Glutamatergic neuron (in vitro differentiated cells): ENCODE measurements at places on chromosomes 16 and 17.

- peak; percentile 67 for DNase-seq
Observed at GRCh38 chr16:977081-977701, 4.4 kb upstream of the SOX8 start.

- DNase-seq = no peak
Observed at GRCh38 chr17:77558846-77559626, 399.5 kb upstream of the TNRC6C start.

- DNase-seq = peak; percentile 72
Observed at GRCh38 chr17:59004338-59005111, 102.2 kb downstream of the TRIM37 start.

GRCh38 chr17:48564188-48565021 lies 13.7 kb downstream of the HOXB4 start:
- no peak for DNase-seq

- no peak for DNase-seq
Observed at GRCh38 chr17:6427279-6427781, 7.6 kb downstream of the AIPL1 start.

- DNase-seq = peak; percentile 53
Observed at GRCh38 chr17:62616993-62617893, 10.2 kb upstream of the MRC2 start.

DNA sequence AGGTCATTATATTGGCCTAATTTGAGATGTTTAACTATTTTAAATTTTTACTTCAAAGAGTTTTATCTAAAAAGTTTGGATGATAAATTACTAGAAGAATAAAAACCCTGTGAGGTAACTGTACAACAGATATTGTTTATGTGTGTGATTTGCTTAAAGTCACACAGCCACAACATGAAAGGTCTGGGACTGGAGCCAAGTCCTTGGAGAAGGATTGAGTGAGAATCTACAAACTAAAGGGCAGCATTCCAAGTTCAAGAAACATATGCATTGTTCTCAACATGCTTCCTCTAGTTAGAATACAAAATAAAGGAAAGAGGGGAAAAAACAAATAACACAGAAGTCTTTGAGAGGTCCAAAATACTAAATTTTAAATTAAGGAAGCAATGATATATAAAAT lies 131.5 kb upstream of the MON1B start:
- no peak for DNase-seq

GRCh38 chr16:85304337-85304736 lies 192.1 kb upstream of the CIBAR2 start:
- DNase-seq = no peak
